ENCODE measurements at places on chromosomes 3 and 15.

DNA sequence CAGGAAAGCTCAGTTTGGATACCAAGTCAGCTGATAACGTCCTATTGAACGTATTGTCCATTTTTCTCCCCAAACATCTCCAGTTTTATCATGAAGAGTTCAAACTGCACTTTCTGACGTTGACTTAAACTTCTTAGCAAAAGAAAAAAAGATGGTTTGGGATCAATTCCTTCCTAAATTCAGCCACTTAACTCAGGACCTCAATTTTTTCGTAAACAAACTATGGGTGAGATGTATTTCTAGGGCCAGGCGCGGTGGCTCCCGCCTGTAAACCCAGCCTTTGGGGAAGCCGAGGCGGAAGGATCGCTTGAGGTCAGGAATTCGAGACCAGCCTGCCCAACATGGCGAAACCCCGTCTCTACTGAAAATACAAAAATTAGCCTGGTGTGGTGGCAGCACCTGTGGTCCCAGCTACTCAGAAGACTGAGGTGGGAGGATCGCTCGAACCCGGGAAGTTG is 464 bp upstream of the MRPS25 start:
- DNase-seq = no peak

DNA sequence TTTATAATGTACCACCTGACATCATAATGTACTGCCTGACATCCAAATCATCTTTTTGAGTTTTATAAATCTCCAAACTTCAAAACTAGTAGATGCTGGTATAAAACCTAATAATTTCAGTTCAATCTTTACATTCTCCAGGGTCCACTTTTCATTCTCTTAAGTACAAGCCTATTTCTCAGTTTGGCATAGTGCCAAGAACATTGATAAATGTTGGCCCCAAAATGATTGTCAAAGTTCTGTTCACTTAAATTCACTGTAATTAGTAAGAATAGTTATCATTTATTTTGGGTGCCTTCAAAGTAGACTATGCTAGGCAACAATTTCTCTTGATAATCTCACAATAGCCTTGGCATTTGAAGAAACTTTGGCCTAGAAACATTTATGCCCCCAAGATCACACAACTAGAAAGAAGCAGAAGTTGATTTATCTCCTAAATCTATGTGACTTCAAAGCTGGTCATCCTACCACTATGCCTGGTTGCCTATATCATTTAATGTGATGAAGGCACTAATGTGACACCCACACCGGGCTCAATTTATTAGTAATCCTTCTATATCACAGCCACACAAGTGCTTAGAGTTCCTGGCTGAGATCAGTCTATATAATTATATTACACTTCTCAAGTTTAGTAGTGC is 101.7 kb downstream of the ZNF609 start:
- no peak for DNase-seq

DNA sequence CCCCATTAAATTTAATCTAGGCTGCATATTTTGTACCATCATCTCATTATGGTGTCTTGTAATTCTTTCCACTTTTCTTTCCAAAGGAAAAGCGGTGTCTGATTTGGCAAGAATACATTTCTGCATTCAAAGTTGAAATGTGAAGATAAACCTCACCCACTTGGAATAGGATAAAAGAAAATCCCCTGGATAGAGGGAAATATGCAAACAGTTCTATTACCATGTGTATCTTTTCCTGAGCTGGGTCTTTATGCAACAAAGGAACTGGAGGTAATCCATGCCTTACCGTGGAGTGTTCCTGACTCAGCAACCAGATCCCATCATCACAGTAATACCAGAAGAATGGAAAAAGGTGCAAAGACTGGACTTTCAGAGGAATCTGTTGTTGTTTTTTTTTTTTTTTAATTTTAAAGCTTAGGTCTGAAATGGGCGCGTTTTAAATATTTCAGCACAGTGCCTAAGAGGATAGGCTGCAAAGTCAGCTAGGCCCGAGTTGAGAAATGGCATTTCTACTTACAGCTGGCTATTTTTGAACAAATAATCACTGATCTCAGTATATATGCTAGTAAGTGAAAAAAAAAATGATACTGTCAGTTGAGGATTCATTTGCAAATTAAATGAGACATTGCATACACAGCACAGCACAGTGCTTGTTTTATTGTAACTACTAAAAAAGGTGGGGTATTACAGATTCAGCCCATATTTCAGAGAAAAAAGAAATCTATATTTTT is 55.5 kb upstream of the ADAMTS9 start:
- no peak for DNase-seq

- DNase-seq = peak; percentile 72
Measured at GRCh38 chr15:85582131-85583079, 202.0 kb downstream of the AKAP13 start.

DNA sequence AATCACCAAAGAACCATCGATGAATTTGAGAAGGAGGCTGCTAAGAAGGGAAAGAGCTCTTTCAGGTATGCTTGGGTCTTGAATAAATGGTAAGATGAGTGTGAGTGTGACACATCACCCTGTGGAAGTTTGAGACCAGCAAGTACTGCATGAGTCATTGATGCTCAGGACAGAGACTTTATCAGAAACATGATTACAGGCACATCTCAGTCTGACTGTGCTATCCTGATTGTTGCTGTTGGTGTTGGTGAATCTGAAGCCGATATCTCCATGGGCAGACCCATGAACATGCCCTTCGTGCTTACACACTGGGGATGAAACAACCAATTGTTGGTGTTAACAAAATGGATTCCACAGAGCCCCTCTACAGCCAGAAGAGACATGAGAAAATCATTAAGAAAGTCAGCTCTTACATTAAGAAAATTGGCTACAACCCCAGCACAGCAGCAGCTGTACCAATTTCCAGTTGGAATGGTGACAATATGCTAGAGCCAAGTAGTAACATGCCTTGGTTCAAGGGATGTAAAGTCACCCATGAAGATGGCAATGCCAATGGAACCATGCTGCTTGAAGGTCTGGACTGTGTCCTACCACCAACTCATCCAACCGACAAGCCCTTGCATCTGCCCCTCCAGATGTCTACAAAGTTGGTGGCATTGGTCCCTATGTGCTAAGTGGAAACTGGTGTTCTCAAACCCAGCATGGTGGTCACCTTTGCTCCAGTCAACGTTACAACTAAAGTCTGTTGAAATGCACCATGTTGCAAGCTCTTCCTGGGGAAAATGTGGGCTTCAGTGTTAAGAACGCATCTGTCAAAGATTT is 20.5 kb downstream of the TM4SF4 start:
- peak; percentile 39 for DNase-seq

GRCh38 chr15:101562428-101563059 is 73.0 kb upstream of the PCSK6 start:
- no peak for DNase-seq
